ENCODE measurements at places on chromosomes 16 and 17.
A peak's percentile ranks its signal among the peaks of the same experiment; 100 is the strongest.

GRCh38 chr16:1082266-1082951 is 9.9 kb downstream of the SSTR5 start:
- no peak for DNase-seq

DNA sequence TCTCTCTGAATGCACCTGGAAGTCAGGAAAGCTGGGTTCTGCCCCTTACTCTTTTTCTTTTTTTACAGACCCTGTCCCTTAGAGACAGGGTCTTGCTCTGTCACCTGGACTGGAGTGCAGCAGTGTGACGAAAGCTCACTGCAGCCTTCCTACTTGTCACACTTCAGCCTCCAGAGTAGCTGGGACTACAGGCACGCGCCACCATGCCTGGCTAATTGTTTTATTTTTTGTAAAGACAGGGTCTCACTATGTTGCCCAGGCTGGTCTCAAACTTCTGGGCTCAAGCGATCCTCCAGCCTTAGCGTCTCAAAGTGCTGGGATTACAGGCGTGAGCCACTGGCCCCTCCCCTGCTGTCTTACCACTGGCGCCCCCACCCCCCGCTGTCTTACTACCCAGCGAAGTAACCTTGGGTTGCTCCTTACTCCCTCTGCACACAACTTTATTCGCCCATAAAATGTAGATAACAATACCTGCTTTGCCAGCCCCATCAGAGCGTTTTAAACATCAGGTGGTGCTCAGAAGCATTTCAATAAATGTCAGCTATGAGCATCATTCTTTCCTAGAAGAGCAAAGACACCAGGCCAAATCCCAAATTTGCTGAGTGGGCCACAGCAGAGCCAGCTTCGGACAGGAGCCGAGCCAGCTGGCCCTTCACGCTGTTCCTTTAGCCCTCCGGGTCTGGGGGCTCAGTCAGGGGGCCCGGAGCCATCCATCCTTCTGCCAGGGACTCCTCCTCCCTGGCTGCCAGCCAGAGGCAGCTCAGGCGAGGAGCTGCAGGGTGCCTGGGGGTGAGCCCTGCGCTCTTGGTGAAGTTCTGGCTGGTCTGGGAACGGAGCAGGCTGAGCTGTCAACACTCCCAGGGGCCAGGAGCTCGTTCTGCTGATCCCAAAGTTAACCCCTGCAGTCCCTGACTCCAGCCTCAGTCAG is 24.4 kb downstream of the SRL start:
- DNase-seq = no peak

DNA sequence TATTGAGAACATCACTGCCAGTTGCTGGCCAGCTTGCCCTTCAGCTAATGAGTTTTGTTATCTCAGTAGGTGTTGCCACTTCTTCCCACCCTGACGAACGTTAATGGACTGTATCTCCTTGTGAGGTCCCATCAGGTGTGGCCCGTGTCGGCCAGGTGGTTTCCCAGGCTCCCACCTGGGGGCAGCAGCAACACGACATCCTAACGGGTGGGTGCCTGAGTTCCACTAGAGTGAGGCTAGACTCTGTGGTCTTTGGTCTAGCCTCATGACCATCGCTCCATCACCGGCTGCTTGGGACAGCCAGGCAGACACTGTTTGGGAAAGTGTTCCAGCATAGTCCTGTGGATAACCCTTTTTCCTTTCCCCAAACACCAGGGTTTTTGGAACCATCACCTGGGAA is 45.6 kb upstream of the LCMT1 start:
- no peak for DNase-seq

- DNase-seq = no peak
Observed at GRCh38 chr17:58491510-58492045, 3.4 kb upstream of the HSF5 start.

DNA sequence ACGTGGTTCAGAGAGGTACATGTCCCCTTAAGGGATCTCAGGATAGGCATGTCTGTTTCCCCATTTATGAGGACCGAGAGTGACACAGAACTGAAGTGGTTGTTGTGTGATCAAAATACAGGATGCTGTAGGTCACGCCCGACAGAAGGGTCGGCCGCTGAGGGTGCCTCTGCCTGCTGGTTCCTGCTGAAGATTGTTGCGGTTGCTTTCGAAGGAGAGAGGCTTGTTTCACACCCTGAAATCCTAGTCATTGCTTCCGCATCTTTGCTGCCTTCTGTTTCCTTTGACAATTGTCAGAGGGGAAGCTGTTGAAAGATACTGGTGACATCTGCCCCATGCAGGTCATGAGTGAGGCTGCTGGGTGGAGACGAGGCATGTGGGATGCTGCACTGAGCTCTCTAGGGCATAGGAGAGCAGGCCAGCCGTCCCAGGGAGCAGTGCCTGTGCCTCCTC is 3.8 kb upstream of the NAT9 start:
- DNase-seq = peak; percentile 85

GRCh38 chr17:29018788-29019474 is 13.1 kb upstream of the SEZ6 start:
- no peak for DNase-seq

GRCh38 chr16:68077866-68078700 is 7.1 kb upstream of the NFATC3 start:
- DNase-seq = no peak

GRCh38 chr17:19750835-19751234 is 2.7 kb upstream of the ALDH3A1 start:
- no peak for DNase-seq

DNA sequence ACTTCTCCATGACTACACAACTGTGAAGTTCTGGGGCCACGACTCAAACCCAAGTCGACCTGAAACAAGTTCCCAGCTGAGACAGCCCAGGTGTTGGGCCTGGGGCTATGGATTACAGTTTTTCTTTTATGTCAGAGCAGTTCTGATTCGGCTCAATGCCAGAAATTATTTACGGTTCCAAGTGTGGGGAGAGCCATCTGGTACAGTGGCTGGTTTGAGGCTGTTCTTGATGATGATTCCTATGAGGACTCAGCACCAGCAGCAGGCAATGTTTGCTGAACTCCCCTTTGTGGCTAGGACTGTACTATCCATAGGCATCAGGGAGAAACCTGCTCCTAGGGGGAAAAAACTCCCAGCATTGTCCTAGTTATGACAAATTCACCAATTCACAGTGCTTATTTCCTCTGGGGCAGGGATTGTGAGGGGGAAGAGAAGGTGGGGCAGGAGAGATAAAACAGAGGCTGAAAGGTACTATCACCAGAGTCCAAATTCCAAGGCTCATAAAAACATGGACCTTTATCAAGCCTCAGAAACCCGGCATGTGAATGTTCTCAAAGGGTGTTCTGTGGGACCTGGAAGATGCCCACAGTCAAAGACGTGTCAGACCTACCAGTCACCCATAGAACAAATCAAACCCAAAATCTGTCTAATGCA is 18.2 kb upstream of the CMTM4 start:
- DNase-seq = no peak

GRCh38 chr17:36808180-36808661 is 129.1 kb upstream of the LHX1 start:
- DNase-seq = no peak

GRCh38 chr17:48427598-48427997 is 2.4 kb downstream of the SKAP1 start:
- peak; percentile 73 for DNase-seq

DNA sequence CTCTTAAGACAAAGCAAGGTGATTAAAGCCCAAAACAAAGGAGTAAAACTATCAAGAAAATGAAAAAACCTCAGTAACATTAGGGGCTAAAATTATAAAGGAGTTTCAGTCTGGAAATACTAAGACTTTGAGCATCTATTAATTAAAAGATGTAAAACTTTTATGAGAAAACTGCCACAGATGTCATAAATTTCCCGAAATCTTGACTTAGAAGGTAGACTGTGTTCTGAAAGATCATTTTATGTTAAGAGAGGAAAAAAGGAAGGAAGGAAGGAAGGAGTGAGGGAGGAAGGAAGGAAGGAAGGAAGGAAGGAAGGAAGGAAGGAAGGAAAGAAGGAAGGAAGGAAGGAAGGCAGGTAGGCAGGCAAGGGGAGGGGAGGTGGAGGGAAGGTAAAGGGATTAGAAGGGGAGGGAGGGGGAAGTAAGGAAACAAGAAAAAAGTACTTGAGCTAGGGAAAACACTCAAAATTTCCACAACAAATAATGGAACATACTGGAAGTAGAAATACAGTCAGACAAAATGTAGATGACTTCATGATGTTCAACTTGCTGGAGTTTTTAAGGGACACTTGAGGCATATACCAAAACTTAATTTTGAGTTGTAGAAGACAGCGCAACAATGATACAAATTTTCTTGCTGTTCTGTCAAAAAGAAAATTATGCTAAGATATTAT is 2.0 kb downstream of the KRTAP4-5 start:
- no peak for DNase-seq

GRCh38 chr17:83053021-83053681 is 26.3 kb upstream of the METRNL start:
- DNase-seq = no peak

DNA sequence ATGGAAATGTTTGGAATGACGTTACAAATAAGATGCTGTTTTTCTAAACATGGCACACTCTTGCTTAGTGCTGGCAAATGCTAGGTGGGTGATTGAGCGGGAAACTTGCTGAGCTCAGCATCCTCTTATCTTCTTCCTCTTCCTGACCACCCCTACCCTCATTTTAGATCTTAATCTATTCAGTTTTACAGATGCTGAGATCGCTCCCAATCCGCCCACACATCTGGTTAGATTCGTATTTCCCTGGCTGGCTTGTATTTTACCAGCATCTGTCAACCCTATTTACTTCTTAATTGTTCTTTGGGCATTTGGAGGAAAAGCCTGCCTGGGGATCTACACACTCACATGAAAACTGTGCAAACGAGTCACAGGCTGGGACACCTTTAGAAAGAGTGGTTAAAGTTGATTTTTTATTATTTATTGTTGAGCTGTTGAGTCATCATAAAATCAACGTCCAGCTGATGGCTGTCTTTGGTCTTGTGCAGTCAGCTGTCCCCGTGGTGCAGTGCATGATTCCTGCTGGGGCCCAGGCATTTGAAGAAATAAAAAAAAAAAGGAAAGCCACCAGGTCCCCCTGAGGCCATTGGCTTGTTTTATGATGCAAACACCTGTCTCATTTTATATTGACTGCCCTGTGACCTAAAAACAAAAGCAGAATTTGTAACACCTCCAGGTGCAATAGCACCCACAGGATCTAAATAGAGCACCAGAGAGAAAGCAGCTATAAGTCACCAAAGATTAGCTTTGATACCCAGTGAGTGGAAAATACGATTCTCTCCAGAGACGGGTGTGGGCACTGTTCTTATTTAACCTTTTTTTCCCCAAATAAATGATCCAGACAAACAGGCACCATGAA is 258.6 kb downstream of the HS3ST3B1 start:
- DNase-seq = no peak

DNA sequence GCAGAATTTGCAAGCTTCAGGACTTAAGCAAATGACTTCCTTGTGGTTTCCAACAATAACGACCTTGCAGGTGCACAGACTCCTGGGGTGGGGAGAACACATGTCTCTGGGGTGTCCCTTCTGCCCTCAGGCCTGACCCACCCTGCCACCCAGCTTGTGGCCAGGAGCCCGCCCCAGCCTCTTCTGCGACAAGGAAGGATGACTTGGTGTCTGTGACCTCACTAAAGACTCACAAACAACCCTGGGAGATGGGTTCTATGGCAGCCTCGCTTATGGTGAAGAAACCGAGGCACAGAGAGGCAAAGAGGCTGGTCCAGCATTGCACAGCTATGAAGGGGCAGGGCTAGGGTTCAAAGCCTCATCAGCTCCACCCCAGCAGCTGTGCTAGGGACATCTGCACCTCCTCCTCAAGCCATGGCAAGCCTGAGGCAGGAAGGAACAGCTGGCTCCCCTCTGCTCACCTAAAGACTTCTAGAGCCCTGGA is 2.6 kb downstream of the ATP2A3 start:
- DNase-seq = peak; percentile 29

DNA sequence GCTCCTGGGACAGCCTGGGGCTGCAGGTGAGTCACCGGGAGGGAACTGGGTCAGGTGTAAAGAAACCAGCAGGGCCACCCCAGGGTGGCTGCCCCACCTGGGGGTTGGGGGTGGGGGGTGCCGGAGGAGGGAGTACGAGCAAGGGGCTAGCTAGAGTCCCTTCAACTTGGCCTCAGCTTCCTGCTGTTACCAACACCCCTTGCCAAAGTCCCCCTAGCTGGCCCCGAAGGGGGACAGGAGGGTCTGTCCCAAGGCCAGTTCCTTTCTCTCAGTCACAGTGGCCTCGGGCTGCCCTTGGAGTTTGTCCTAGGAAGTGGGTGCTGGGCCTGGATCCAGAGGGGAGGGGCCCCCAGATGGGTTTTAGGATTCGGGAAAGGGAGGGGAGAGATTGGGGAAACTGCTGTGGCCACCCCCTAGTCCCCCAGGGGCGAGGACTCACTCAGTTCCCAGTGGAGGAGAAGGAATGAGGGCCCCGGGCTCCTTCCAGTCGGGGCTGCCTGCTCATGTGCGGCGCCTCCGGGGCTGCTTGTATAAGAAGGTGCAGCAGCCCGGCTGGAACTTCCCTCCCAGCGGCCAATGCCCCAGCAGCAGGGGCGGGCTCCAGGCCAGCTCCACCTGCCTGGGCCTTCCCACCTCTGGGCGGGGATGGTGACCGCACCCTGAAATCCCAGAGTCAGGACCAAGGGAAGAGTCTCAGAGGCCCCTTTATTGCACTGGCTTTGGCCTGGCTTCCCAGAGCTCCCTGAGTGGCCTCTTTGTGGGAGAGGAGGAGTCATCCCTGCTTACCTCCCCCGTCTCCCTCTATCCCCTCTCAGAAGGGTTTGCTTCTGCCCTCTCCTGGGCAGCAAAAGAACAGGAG is 7.3 kb downstream of the ARHGAP27 start:
- no peak for DNase-seq

GRCh38 chr16:81817789-81818567 is 38.9 kb downstream of the PLCG2 start:
- no peak for DNase-seq

DNA sequence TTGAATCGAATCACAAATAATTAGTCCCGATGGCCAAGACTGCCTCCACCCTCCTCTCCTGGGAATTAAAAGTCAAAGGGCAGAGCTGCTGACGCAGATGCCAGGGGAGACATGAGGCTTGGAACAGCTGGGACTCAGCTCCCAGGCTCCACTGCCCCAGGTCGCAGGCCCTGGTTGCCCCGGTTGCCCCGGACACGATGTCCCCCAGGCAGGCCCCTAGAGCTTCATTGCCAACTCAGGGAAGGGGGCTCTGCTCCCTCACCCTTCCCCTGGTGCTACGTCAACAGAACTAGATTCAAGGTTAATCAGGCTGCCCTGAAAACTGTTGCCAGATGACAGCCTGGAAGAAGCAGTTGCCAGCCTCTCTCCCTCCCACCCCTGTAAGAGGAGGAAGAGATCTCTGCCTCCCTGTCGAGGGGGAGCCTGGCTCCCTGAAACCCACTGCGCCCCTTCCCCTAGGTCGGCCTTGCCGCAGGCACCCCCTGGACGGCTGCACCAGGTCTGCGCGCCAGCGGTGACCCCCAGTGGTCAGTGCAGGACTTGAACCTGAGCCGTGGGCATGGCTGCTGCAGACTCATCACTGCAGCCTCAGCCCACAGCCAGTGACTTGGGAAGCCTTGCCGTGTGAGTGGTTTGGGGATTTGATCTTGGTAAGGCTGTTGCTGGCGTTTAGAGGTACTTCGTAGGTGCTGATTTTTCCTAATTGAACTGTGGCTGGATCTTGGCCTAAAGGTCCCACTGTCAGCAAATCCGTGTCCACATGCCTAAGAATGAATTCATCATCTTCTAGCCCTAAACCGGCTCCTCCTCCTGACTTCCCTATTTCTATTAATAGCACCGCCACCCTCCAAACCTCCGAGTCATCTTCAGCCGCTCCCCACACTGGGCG is 84.1 kb upstream of the TOB1 start:
- DNase-seq = peak; percentile 36
